PC-9 (cell line): ENCODE measurements at places on chromosomes 4 and X.

DNA sequence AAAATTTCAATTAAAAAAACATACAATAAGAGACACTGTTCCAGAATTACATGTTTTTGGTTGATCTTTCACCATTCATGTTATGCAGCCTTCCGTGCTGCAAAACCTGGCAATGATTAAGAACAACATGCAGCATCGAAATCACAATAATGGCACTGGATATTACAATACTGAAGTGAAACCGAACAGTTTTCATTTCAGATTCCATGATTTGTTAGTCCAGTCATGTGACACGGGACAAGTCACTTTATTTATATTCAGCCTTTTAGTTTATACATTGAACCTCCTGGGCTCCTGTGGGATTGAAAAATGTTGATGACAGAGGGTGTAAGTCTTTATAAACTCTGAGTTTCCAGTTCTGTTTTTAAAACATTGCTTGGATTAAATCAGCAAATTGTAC, 142.5 kb upstream of the TTC29 start:
- no peaks in the 10 kb centered on the region for H3K4me1 ChIP-seq
- no peak overlapping the region for H3K27ac ChIP-seq
- H3K27me3 ChIP-seq, result no peaks in the 10 kb centered on the region
- DNase-seq, result no peak

DNA sequence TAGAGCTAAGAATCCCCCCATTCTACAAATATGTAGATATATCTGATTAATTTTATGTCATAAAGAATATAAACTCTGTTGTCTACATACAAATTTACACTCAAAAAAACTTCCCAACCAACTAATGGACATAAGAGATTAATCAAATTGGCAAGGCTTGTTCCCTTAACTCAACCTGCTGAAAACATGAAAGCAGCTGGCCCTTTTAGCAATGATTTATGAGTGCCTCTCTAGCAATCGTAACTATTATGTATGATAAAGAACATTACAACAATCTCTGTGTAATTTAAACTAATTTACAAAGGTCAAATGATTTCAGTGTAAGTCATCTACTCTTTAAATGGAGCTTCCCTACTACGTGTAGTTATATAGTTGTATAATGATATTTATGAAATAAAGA, 83.1 kb upstream of the FTHL17 start:
- no peaks in the 10 kb centered on the region for H3K4me1 ChIP-seq
- H3K4me3 ChIP-seq, result no peak overlapping the region
- no peak for DNase-seq
- no peak overlapping the region for H3K27ac ChIP-seq
- no peaks in the 10 kb centered on the region for H3K36me3 ChIP-seq

DNA sequence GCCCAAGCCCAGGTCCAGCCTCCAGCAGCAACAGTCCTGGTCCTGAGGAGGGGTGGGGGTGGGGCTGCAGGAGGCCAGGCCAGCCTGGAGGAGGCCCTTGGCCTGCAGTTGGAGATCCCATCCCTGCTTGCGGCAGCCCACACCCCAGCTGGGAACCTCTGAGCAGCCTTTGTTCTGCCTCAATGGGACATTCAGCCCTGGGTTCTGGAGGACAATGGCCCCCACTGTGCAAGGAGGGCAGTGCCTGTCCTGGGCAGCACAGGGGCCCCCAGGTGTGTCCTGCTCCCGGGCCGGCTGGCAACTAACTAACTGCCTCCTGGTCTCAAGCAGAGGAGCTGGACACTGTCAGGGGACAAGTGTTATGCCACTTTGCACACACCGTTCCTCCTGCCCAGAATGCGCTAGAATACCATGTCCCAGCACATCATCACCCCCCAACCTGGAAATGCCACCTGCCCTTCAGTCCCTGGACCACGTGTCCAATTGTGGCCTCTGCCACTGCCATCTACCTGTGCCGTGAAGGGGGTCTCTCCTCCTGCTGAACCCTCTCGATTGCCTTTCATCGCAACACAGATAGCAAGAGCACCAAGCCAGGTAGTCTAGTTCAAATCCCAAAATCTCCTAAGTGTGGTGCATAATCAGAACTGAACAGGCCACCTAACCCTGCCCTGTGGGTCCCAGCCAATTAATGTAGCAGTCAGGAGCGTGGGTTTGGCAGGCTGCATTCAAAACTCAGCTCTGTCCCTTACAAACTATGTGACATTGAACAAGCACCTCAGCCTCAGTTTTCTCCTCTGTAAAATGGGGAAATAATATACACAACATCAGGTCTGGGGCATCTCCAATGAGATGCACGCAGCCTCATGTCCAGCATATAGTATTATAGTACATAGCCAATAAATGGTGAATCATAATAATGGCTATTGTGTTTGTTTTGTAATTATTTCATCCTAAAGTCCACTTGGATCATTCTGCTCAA, 8.8 kb downstream of the PPP2R2C start:
- H3K4me1 ChIP-seq, result no peaks in the 10 kb centered on the region
- no peak for DNase-seq
- no peak overlapping the region for H3K27ac ChIP-seq
- no peaks in the 10 kb centered on the region for H3K36me3 ChIP-seq
- H3K27me3 ChIP-seq, result no peaks in the 10 kb centered on the region

DNA sequence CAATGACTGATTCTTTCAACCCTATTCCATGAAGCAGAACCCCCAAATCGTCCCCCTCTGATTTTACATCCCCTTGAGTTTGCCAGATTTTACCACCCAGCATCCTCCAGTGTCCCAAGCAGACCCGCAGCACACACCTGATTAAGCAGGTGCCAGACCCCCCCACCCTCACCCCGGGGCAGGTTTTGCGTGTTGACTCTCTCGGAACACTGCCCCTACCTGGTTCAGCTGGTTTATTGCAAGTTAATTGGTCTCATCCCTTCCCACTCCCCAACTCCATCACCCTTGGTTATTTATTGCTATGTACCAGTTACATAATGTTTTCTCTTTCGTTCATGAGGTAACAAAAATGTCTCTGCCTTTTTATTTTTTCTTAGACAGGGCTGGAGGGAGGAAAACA, 258.4 kb downstream of the BCOR start:
- DNase-seq, result no peak
- no peak overlapping the region for H3K4me3 ChIP-seq
- H3K27me3 ChIP-seq, result no peaks in the 10 kb centered on the region
- no peak overlapping the region for H3K27ac ChIP-seq
- no peaks in the 10 kb centered on the region for H3K36me3 ChIP-seq

- no peaks in the 10 kb centered on the region for H3K36me3 ChIP-seq
- H3K4me3 ChIP-seq, result no peak overlapping the region
- no peak overlapping the region for H3K27ac ChIP-seq
Measured at GRCh38 chrX:96837808-96838207, 45.9 kb upstream of the RPA4 start.
